Sigmoid colon (tissue), 7 donors: ENCODE measurements at places on chromosomes 3 and 15. TPM values are rescaled to one million over a fixed set of nuclear protein-coding genes. Genes with fewer than 3 reads are reported as not detected.
A peak's percentile ranks its signal among the peaks of the same experiment; 100 is the strongest.

ADAMTSL3 gene
- 39.2 TPM for total RNA-seq

GRAMD1C gene
- total RNA-seq, result 0.82 TPM

CFAP92 gene
- under 0.01 TPM for total RNA-seq

VPS33B gene
- 9.3 TPM for total RNA-seq

IGSF10 gene
- 7.2 TPM for total RNA-seq

FAM81A gene
- total RNA-seq, result 4.7 TPM

EPHB1 gene
- 16.4 TPM for total RNA-seq

GOLGA8R gene
- total RNA-seq, result 4.5 TPM

PLA2G4D gene
- not detected for total RNA-seq

GRCh38 chr3:131390331-131390730 is 8.8 kb downstream of the NUDT16 start:
- DNase-seq, result no peak

DNA sequence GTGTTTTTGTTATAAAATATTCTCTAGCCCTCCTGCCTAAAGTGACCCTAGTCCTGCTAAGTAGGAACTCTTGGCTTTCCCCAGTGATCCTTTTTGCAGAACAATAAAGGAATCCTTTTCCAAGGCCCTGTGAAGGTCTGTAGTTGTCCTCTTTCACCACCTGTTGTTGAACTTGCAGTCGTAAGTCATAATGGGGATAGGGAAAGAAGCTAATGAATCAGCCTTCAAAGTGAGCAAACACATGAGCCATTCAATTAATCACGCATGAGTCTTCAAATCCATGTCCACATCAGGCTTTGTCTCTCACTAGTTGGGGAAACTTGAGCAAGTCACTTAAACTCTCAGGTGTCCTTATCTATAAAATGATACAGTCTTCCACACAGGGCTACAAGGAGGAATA is 27.6 kb downstream of the ZNF860 start:
- no peak for DNase-seq

DNA sequence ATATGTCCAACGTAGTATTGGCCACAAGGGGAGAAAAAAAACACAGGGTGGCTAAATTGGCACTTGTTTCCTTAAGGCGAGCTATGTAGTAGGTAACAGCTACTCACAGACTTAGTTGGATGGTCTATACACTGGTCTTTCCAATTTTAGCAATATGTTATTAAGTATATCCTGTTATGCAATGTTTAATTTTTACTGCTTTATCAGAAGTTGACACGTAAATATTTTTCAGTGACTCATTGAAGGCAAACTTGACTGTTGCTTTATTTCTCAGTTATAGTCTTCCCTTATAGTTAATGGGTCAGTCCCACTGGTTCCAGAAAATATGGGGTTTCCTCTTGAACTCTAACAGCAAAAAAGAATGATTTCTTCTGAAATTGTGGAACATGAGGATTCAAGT is 46.5 kb downstream of the ADPGK start:
- DNase-seq, result no peak

- DNase-seq, result peak; percentile 63
Measured at GRCh38 chr15:99414755-99415731, 150.7 kb upstream of the MEF2A start.

DNA sequence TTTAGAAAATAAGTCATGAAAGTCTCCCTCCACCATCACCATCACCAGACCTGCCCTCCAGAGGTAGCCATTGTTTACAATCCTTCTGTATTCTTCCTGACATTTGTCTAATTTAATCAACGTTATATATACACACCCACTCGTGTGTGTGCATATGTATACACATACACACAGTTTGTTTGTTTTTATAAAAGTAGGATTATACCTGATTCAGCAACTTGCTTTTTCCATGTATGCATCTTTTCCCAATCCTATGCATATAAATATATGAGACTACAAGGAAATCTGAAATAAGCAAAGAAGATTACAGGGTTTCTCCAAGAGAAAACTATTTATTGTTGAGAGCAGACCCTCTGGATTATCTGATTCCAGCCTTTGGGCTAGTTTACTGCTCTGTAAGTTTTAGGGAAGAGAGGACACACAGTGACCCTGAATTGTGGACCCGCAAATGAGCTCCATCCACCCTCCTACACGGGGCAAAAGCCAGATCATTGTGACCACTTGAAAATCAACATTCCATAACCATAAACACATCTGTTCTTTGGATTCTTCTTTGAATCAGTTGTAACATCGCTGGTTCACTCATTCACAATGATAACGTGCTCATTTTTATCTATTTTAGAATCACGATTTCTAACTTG is 104.3 kb downstream of the CPN2 start:
- DNase-seq, result no peak

DNA sequence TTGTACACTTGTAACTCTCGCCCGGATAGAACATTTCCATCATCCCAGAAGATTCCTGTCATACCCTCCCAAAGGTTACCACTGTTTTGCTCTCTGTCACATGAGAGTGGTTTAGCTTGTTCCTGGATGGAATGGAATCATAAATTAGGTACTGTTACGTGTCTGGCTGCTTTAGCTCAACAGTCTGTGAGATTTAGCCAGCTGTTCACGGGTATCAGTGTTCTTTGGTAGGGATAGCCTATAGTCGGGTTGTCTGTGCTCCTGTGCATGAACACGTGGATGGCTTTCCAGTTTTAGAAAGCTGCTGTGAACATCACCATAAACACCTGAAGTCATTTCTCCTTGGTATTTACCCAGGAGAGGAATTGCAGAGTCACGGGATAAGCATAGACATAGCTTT is 58.2 kb upstream of the NR2C2 start:
- no peak for DNase-seq

DNA sequence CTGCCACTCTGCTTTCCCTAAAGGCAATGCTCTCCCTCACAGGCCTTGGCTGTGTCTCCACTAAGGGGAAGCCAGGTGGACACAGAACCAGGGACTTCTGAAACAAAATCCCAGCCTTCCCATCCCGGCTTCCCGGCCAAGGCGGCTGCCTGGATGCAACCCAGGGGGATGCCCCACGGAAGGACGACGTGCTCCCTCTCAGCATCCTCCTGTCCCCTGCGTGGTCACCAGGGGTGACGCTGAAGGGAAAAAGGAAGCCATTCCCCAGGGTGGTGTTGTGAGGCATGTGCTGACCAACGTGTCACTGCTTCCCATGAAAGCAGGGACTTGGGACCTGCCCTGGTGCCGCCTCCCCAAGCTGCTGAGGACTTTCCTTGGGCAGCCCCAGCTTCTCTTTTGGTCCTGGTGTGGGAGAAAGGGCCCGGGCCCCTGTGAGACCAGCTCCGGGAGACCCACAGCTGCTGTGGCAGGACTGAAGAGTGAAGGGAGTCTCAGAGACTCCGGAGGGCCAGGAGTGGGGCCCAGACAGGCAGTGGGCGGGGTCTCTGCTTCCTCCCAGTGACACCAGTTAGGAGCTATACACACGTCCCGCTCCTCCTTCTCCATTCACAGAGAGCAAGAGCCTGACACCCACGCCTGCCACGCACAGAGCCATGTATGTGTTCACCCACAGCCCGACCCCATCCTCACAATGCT is 139.2 kb downstream of the NUP210 start:
- peak; percentile 66 for DNase-seq

- no peak for DNase-seq
Measured at GRCh38 chr15:74890665-74890960, 771 bp downstream of the MPI start.

DNA sequence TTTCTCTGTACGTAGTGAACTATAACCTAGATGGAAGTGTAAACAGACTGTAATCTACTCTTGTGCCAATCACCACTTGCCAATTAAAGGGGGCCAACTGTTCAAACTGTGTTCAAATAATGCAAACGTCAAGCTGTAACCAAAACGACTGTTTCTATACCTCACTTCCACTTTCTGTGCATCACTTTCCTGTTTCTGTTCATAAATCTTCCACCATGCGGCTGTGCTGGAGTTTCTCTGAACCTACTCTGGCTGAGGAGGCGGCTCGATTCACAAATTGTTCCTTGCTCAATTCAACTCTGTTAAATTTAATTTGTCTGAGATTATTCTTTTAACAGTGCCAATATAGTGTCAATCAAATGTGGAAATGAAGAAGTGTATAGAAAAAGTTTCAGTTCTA is 206.7 kb upstream of the TBC1D5 start:
- DNase-seq, result no peak

GRCh38 chr15:96345560-96346399 is 15.3 kb downstream of the NR2F2 start:
- DNase-seq, result peak; percentile 89

DNA sequence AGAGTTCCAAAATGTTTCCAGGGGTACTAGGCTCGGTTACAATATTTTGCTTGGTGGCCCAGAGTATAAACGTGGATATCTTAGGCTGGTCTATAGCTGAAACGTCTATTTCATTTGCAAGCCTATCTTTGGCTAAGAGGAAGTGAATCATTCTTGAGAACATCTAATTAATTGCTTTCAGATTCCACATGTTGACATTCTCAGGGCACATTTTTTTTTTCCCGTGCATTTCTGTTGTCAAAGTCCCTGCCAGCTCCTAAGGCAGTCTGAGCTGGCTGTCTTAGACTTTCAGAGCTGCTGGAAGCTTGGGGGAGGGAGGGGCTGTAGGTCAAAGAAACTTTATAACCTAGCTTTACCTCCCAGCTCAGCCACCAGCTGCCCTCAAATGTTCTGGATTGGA is 23.2 kb upstream of the LAMP3 start:
- DNase-seq, result no peak

DNA sequence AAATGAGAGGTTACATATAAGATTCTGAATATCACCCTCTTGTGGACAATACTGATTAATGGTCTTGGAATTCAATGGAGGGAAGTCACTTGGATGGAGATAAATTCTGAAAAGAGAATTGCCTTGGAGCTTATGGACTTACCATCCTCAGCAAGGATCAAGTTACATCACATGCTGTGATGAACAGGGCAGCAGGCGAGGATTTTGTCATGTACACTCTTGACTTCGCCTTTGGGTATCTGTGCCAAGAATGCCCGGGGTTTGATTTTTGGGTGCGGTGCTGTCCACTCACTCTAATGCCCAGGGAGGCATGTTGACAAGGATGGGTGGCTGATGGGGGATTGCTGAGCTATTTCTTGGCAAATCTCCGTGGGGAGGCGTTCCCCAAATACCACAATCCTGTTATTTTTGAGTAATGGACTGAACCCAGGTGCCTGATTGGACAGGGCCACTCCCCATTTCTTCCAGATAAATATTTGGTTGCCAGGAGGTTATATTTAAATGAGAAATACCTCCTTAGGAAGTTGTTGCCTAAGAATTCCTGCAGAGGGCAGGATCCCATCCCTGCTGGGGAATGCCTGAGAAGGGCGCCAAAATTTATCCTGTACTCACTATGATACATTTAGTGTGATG is 96.3 kb downstream of the TPRG1 start:
- no peak for DNase-seq

DNA sequence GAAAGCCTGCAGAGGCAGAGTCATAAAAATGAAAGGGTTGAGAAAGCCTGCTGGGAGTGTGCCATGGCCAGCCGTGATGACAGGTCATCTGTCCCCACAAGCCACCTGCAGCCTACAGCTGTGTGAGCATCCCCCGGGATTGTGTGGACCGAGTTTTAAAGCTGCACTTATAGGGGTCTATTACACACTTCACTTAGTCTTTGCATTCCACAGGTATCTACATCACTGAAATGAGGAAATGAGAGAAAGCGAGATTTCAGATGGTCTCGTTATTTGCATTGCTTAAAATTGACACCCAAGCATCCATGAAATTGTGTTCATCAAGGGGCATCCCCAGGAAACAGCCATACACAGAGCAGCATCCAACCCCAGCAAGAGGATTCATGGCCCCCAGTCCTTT is 137.6 kb upstream of the TRIM42 start:
- no peak for DNase-seq

GRCh38 chr15:26712335-26712734 is 60.5 kb downstream of the GABRB3 start:
- DNase-seq, result no peak

DNA sequence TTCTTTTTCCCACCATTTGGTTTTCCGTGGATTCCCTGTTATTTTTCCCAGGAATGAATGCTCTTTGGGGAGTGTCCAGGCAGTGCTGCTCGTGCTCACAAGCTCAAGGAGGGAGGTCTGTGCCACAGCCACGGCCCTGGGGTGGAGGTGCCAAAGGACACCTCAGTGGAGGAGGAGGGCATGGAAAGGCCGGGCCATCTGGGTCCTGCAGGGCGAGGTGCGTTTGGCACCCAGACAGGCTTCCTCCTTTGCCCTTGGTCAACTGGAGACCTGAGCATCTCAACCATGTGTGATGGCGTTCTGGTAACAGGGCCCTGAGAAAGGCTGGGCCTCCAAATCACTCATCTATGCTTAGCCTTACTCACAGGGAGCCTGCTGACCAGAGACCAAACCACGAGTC is 25.4 kb downstream of the KY start:
- DNase-seq, result no peak

DNA sequence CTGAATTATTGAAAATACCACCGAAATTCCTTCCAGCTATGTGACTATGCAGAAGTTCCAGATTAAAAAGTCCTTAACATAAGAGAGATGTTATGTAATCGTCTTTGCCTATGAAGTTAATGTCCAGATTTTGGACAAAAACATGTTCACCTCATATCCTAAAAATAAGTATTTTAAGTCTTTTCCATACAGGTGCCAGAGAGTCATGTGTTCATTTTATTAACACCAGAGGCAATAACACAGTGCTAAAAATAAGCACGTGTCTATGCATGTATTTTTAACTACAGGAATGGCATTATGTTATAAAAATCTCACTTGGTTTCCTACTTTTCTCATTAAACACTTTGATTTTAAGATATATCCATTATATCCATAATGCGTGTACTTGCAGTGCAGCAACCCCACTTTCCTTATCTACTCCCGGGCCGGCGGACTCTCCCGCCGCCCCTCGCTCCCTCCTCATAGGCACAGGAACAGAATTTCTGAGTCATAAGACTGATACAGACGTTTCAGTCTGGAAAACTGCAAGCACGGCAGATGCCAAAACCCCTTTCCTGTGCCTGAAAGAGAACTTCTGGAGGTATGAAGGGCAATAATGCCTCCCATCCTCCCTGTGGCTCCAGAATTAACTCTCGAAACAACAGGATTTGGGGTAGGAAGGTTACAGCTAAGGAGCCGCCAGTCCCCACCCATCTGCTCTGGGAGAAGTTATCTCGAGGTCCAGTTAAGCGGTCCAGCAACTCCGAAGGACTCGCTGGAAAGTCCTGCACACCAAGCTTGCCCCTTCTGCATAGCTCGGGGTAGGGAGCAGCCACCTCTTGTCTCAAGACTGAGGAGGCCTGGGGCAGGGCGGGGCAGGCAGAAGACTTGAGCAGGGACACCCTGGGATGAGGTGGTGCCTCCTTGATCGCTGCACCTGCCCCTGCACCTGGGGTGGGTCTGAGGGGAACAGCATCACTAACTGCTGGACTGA is 22.3 kb upstream of the PSTPIP1 start:
- DNase-seq, result no peak

DNA sequence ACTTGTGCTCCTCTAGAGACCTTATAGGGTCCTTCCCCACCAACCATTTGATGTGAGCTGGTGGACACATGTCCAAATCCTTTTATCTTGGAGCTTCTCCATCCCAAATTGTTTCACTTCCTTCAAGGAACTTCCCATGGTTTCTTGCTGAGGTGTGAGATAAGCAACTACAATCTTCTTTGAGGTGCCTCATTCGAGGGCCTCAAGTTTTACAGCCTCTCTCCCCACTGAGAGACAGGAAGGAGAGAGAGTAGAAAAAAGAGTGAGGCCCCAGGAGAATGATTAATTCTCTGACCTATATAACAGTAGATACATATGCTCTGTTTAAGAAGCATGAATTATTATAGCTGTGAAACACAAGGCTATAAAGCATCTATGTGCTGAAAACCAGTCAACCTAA is 70.5 kb downstream of the SUMF1 start:
- no peak for DNase-seq
